ENCODE measurements at places on chromosomes 12 and 14. TPM values are rescaled to one million over a fixed set of nuclear protein-coding genes. Genes with fewer than 3 reads are reported as not detected.

MDM1 gene
- 2.9 TPM for polyA plus RNA-seq

TDP1 gene
- 14.2 TPM for polyA plus RNA-seq

C12orf60 gene
- polyA plus RNA-seq = 0.52 TPM

GLIPR1L2 gene
- 0.07 TPM for polyA plus RNA-seq

MYH6 gene
- polyA plus RNA-seq = not detected

NRIP2 gene
- polyA plus RNA-seq = not detected

- no peak for DNase-seq
Measured at GRCh38 chr12:49948866-49949845, 1.4 kb upstream of the AQP2 start.

DNA sequence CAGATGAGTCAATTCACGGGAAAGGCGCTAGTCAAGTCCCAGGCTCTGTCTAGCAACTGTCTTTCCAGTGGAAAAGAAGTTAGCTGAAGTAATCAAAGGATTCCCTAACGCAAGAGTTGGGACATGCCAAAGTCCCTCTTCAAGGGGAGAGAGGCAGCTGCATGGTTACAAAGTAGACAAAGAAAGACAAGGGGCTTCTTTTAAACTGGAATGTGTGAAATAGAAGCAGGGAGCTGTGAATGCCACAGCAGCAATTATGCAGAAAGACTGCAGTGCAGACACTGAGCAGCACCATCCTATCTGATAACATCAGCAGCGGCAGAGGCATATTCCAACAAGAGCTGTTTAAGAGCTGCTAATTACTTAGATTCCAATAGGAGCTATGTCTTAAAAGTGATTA lies 12.5 kb upstream of the CIPC start:
- DNase-seq = no peak

- DNase-seq = peak; percentile 47
Measured at GRCh38 chr12:42481368-42481767, 108.2 kb downstream of the PRICKLE1 start.

GRCh38 chr12:12506496-12506890 lies 56.2 kb downstream of the DUSP16 start:
- DNase-seq = no peak

DNA sequence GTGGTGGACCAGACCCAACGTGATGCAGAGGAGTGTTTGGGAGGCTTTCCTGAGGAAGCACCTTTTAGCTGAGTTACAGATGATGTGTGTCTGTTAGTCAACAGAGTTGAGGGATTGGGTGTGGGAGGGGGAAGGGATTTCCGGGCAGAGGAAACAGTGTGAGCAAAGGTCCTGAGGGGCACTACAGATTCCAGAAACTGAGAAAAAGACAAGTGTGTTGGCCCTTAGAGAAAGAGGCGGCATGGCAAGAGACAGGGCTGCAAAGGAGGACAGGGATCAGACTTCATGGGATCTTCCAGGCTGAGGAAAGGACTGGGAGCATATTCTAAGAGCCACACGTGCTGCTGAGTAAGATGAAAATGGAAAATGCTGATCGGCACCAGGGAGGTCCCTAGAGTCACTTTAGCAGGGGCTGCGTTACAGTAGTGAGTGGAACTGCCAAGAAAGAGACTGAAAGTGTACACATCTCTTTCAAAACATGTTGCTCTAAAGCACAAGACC lies 9.4 kb upstream of the RPS6KL1 start:
- DNase-seq = peak; percentile 93

DNA sequence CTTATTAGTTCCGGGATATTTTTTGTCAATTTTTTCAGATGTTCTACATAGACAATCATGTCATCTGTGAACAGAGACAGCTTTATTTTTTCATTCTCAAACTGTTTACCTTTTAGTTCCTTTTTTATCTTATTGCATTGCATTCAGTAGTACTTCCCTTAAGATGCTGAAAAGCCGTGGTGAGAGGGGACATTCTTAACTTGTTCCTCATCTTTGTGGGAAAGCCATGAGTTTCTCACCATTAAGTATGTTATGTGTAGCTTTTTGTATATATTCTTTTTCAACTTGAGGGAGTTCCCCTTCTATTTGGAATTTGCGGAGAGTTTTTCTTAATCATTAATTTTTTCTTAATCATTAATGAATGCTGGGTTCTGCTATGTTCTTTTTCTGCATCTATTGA lies 1727.1 kb upstream of the SEL1L start:
- no peak for DNase-seq

- DNase-seq = no peak
Measured at GRCh38 chr14:79544698-79545070, 666.6 kb downstream of the DIO2 start.

Data from endothelial cell of umbilical vein (primary cell).